ENCODE measurements at places on chromosomes 2 and 18.

DNA sequence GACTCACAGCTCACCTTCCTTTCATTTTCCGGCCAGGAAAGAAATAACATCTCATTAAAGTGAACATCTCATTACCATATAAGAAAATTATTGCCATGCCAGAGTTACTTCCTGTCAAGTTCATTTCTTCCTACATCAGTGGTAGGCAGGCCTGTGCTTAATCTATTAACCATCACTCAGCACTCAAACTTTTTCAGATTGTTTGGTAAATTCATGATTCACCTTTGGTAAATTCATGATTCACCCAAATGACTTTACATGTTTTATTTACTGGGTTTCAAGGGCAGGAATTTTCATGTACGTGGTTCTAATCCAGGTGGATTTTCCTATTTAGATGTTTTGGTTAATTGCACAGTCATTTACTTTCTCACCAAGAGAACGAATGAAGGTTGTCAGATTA is 116.5 kb downstream of the CSRNP3 start:
- no peak for DNase-seq

- DNase-seq: no peak
Observed at GRCh38 chr18:9091066-9091476, 11.4 kb upstream of the NDUFV2 start.

GRCh38 chr2:221653182-221653581 is 81.1 kb upstream of the EPHA4 start:
- no peak for DNase-seq

- DNase-seq: no peak
Observed at GRCh38 chr2:128172191-128172590, 81.2 kb downstream of the UGGT1 start.

All from caudate nucleus (tissue), 63 donors.